ENCODE measurements at places on chromosomes 11 and 22. TPM values are rescaled to one million over a fixed set of nuclear protein-coding genes. Genes with fewer than 3 reads are reported as not detected.

DNA sequence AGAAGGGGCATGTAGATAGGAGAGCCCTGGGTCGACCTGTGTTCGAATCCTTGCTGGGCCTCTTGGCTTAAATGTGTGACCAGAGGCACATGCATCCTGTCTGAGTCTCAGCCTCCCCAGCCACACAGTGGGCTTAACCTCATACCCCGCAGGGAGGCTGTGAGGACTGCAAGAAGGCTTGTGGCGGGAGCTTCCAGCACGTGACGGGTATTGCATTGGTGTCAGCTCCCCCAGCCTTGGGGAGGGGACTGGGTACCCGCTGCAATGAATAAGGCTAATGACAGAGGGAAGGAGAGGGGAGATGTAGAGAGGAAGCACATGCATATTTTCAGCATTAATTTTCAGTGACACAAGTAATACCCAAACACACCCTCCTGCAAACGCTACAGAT is 8.1 kb downstream of the RASD2 start:
- DNase-seq: no peak

- no peak for DNase-seq
Measured at GRCh38 chr11:128915149-128915521, 24.0 kb downstream of the KCNJ5 start.

GRCh38 chr22:17537155-17537554 is 26.1 kb upstream of the SLC25A18 start:
- no peak for DNase-seq

RAB30 gene
- 15.0 TPM for total RNA-seq
